PC-9 (cell line): ENCODE measurements at places on chromosomes 7 and 10. TPM values are rescaled to one million over a fixed set of nuclear protein-coding genes. Genes with fewer than 3 reads are reported as not detected.
A peak's percentile ranks its signal among the peaks of the same experiment; 100 is the strongest.

GRCh38 chr7:96135241-96135640 is 186.7 kb downstream of the SLC25A13 start:
- peak; percentile 49 for DNase-seq

DNA sequence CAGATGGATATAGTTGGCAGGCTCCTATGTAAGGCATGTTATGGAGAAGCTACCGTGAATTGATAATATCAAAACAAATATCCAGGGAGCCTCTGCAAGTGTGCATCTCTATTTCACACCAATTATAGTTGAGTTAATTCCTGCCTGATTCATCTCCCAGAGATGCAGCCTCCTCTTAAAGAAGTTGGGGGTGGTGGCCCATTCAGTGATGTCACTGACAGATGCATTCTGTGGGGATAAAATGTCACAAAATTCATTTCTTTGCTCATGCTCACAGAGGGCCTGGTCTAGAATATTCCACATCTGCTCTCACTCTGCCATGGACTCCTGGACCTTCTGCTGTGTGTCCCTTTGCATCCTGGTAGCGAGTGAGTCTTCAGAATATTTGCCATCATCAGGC is 189.1 kb upstream of the PRSS1 start:
- DNase-seq = no peak

DNA sequence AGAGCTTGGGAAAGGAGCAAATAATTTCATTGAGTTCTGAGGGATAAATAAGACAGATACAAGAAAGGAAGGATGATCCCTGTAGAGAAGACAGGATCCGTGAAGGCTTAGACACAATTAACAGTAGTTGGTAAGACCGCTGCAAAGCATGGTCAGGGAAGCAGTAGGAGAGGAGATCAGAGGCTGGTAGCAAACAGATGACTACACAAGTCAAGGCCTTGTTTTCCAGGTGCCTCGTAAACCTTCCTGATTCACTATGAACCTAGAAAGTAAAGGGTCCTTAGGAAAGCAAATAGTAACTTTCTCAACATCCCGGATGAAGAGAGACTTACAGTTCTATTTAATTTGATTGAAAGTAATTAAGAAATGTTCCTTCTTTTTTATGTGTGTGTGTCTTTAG is 118.6 kb downstream of the GNAI1 start:
- DNase-seq = no peak

DNA sequence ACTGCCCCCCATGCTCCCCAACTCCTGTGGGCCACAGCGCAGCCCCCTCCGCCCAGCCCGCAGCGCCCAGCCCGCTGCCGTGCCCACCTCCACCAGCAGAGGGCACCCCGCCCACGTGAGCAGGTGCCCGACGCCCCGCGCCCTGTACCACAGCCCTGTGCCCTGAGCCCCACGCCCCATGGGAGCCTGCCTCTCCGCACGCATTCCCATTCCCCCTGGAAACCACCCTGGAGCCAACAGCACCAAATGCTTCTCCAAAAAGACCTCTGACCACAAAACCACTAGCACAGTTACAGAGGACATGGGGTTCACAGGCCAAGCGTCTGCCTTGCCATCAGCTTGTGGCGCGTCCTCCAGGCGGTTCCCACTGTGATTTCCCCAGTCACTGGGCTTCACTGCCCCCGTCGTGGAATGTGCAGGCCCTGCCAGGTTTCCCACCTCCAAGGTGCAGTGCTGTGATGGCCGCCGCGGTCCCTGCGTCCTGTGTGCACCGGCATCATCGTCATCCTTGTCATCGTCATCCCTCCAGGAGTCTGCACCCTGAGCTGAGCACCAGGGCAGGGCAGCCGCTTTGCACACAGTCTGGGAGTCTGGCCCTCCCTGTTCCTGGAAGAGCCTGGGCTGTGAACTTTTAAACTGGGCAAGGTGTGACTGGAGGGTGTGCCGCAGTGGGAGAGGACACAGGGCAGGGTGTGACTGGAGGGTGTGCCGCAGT is 61.7 kb downstream of the PWWP2B start:
- peak; percentile 48 for DNase-seq

DNA sequence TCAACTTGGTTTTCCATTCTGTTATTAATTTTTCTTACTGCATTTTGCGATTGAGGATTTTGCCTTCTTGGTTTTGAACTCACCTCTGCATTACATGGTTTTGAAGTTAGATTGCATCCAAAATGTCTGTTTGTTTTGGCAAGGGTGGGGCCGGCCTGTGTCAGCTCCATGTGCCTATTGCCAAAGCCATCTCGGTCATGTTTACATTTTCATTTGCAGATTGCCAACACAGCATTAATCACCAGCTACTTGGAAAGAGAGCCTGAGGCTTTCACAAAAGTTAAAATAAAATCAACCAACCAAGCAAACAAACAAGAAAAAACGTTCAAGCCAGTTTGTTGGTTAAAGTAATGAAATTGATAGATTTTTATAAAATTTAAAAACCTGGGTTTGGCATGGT is 695.8 kb downstream of the TYW1 start:
- peak; percentile 39 for DNase-seq

DNA sequence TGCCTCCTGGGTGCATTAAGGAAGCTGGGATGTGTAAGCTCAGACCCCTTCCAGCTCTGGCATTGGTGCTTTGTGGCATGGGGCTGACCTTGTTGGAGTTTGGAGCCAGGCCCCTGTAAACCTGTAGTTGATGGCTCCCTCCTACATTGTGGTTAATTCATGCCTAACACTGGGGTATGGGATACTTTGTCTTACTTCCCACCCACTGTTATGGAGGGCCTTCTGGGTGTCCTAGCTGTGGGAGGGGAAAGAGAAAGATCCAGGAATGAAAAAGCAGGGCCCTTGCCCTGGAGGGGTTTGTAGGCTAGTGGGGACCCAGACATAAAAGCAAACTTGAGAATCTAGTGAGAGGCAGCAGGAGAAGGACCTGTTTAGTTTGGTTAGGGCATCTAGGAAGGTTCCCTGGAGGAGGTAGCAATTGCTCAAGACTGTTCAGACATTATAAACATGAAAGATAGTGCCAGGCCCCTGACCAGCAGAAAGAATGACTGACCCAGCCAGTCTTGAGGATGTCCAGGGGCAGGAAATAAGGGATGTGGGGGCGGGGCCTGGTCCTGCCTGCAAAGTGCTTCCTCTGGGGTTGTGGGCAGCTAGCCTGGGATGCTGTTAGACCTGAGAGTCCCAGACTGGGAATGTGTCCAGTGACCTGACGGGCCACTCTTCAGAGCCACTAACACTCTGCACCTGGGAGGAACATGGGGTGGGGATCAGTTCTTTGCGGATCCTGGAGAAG is 6.6 kb downstream of the ADAMTS14 start:
- DNase-seq = no peak

- no peak for DNase-seq
Observed at GRCh38 chr10:8691498-8692017, 637.1 kb downstream of the GATA3 start.

DNA sequence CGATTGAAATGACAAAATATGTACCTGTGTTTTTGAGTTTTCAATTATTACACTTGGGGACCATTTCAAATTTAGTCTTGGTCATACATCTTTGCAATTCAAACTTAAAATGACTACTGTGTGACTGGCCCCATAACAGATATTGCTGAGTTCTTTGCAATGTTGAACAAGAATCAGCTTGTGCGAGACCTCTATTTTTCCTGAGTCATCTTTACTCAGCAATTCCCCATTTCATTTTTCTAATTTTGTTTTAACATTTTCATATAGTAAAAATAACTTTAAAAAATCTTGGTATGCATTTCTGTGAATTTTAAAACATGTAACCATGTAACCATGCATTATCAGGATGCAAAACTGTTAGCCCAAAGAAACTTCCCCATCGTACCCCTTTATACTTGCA is 678.1 kb downstream of the ANKRD7 start:
- no peak for DNase-seq

GRCh38 chr7:11557627-11558026 is 274.4 kb downstream of the THSD7A start:
- no peak for DNase-seq

DNA sequence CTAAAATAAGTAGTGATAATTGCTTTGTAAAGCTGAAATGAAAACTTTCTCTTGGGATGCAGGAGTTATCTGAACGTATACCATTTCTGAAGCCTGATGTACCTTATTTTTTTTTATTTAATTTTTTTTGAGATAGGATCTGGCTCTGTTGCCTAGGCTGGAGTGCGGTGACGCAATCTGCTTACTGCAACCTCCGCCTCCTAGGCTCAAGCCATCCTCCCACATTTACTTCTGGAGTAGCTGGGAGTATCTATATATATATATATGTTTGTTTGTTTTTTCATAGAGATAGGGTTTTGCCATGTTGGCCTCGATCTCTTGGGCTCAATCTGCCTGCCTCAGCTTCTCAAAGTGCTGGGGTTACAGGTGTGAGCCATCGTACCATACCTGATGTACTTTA is 2.4 kb downstream of the PMPCB start:
- DNase-seq = no peak

DNA sequence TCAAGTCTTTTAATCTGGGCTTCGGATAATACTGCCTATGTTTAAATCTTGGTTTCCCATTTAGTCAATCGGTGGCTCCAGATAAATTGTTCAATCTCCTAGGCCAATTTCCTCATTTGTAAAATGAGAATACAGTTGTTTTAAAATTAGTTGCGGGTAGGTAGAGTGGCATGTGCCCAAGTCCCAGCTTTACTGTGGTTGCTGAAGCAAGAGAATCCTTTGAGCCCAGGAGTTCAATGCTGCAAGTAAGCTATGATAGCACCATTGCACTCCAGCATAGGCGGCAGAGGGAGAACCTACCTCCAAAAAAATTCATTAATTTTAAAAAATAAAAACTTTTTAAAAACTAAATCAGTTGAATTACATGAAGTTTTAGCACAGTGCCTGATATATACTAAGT is 7.3 kb downstream of the RNF216 start:
- no peak for DNase-seq

- DNase-seq = no peak
Observed at GRCh38 chr10:121497513-121498470, 100.5 kb downstream of the FGFR2 start.

- no peak for DNase-seq
Observed at GRCh38 chr7:138978541-138979184, 2.5 kb downstream of the KIAA1549 start.

DNA sequence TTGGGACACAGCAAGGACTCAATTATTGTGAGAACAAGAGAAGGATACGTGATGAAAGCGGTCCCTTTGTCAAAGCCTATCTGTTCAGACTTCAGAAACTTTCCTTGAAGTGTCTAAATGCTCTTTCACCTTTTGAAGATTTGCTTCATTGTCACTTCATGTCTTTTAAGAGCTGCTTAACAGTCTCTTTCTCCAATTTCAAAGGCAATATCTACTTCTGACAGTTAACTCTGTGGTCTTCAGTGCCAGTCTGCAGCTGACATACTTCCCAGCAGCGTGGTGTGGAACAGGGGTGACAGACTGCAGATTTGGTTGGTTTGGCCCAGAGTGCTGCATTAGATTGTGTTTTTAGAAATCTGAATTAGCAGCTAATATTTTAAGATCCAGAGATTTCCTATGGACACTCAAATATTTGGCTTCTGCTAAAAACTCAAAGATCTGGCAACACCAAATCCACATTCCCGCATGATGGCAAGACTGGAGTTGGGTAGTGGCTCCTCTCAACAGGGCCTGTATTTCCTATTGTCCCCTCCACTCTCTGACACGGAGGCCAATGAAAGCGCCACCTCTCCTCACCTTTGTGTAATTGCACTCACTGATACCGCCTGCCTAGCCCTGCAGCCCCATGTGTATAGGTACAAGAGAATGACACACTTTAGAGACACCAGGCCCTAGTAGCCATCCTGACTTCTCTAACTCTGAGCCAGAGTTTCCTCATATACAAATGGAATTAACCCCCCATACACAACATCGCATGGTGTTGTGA is 11.5 kb downstream of the SCRN1 start:
- DNase-seq = no peak

DNA sequence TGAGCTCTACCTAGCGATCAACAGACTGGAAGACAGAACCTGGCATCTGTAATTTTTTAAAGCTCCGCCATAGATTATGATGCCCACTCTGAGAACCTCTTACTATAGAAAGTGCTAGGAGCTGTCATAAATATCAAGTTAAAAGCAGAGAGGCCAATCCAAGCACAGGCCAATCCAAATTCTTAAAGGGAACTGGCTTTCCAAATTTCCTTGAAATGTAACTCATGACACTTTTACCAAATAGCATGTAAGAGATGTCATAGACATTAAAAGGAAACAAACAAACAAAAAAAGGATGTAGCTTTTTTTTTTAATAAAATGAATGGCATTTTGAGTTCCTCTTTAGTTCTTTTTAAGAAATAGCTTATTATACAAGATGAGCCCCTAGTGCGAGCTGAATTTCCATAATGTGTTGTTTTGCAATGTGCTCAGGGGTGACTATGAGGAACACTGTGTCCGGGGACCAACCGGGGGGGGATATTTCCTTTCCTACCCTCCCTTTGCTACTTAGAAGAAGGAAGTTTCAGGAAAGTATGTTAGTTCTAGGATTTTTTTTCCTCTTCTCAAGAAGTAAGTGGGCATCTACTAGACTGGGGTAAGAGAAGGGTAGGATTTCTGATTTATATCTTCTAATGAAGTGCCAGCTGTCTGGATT is 23.7 kb upstream of the MRC1 start:
- DNase-seq = no peak

GRCh38 chr10:59970396-59971368 is 64.3 kb upstream of the CCDC6 start:
- no peak for DNase-seq

ADARB2 gene
- total RNA-seq = not detected in 2 replicates

JAKMIP3 gene
- total RNA-seq = 5.6 and 5.8 TPM in 2 replicates
